Osteoblast (primary cell): ENCODE measurements at places on chromosomes 3 and 15.

GRCh38 chr3:194166682-194167479 lies 30.9 kb downstream of the HES1 start:
- H3K36me3 ChIP-seq = no peaks in the 10 kb centered on the region
- no peak overlapping the region for H3K4me3 ChIP-seq
- H3K27me3 ChIP-seq = peaks cover 73% of the 10 kb centered on the region
- no peak overlapping the region for H3K27ac ChIP-seq

GRCh38 chr15:84840741-84841429 lies 23.7 kb downstream of the ALPK3 start:
- no peaks in the 10 kb centered on the region for H3K36me3 ChIP-seq
- H3K27me3 ChIP-seq = no peaks in the 10 kb centered on the region
- DNase-seq = peak; percentile 94
- peak overlapping the region; percentile 67 for H3K27ac ChIP-seq
- no peak overlapping the region for H3K4me3 ChIP-seq

DNA sequence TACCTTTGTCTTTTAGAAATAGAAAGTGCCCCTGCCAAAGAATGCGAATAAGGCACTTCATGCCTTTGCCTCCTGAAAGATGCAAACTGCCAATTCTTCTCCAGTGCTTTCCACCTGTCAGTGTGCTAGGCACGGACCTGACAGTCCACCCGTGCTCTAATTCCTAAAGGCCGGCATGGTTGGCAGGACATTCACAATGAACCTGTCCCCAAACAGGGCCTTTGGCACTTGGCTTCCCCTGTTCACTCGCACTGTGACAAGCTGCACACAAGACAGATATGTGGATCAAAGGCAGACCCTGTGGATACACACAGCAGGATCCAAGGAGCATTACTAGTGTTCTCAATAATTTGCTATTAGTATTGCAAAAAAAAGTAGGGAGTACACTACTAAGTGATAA lies 505.7 kb upstream of the AGTR1 start:
- H3K4me1 ChIP-seq = no peaks in the 10 kb centered on the region
- no peak overlapping the region for H3K27ac ChIP-seq
- H3K36me3 ChIP-seq = no peaks in the 10 kb centered on the region

DNA sequence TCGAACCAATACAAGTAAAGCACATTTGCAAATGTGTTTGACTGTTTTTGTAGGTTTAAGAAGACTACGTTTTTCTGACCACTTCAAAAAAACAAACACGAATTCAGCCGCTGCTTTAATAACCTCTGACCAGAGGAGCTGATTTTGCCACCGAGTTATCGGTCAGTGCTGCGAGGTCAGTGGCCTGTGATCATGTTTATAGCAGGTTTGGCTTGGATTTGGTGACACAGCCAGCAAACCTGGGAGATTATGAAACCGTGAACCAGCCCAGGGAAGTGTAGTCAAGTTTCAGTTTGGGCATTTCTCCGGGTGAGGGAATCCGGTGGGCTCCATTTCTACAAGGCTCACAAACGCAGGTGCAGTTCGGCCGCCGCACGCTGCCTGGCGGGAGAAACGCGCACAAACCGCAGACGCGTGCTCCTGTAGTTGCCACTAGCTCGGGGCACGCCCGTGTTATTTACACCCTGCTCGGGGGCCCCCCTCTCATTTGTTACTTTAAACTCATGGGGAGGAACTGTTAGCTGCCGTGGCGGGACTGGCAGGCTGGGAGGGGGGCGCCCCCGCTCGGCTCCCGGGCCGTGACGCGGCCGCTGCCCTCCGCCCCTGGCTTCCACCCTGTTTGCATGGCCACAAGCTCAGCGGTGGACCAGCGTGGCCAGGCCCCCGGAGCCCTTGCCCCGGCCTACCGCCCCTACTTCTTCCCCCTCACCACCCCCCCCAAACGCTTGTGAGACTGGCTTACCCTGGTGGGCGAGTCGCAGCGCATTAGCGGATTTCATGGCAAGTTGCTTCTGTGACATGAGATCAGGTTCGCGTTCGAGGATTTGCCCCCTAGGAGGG lies 13.6 kb upstream of the ONECUT1 start:
- no peak overlapping the region for H3K4me3 ChIP-seq
- H3K27ac ChIP-seq = no peak overlapping the region
- DNase-seq = peak; percentile 58
- no peaks in the 10 kb centered on the region for H3K36me3 ChIP-seq
- no peaks in the 10 kb centered on the region for H3K4me1 ChIP-seq

DNA sequence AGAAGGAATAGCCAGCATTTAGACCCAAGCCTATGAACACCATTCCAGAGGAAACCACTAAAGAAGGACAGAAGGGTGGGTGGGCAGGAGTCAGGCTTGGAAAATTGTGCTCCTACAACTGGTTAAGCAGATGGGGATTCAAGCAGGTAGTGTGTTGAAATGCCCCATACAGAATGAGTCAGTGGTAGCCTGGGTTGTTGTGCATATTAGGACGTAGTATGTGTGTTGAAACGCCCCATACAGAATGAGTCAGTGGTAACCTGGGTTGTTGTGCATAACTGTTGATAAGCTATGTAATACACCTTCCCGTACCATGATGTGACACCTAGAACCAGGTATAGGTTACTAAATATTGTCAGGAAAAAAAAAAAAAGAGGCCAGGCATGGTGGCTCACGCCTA lies 34.0 kb downstream of the MINDY4B start:
- H3K4me1 ChIP-seq = peaks cover 2% of the 10 kb centered on the region
- H3K27ac ChIP-seq = no peak overlapping the region
- H3K27me3 ChIP-seq = no peaks in the 10 kb centered on the region
- DNase-seq = no peak
- H3K4me3 ChIP-seq = no peak overlapping the region

DNA sequence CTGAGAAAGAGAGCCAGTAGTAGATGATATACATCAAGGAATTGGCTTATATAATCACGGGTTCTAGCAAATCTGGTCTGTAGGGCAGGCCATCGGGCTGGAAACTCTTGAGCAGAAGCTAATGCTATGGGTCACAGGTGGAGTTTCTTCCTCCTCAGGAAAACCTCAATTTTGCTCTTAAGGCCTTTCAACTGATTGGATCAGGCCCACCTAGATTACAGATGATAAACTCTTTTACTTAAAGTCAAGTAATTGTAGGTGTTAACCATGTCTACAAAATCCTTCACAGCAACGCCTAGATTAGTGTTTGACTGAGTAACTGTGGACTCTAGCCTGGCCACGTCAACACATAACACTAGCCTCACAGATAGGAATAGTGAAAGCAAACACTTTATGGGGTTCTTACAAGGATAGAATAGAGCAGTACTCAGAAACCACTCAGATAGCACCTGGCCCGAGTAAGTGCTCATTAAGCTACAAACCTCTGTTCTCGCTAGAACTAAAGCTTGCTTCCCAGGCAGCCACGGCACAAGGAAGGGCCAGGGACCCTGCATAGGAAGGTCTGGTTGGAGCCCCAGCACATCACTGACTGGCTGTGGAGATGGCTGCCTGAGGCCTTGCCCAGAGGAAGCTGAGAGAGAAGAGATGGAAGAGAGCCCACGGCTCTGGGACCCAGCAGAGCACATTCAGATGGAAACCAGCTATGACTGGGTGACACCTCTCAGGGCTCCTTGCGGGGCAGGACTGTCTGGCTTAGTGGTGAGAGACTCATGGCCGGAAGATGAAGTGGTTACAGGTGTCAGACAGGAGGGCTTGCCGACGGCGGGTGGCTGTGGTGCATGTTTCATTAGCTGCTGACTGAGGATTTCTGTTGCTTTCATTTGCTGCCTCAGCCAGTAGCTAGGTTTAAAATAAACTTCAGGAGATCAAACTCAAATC lies 202.5 kb upstream of the TLE3 start:
- no peak for DNase-seq
- H3K27ac ChIP-seq = no peak overlapping the region
- H3K4me3 ChIP-seq = no peak overlapping the region
- H3K4me1 ChIP-seq = no peaks in the 10 kb centered on the region
- no peaks in the 10 kb centered on the region for H3K36me3 ChIP-seq

DNA sequence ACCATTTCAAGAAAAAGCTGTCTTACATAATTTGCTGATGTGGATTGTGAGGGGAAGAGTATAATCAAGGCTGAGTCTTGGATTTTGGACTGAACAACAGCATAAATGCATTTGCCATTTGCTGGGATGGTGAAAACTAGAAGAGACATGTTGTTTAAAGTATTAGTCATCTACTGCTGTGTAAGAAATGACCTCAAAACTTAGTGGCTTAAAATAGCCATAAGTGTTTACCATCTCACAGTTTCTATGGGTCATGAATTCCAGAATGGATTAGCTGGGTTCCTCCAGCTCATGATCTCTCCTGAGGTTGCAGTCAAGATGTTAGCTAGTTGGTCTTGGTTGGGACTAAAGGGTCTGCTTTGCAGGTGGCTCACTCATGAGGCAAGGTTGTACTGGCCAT lies 66.2 kb downstream of the SCN11A start:
- peaks cover 34% of the 10 kb centered on the region for H3K4me1 ChIP-seq
- H3K27ac ChIP-seq = peak overlapping the region; percentile 92
- H3K36me3 ChIP-seq = no peaks in the 10 kb centered on the region
- peak overlapping the region; percentile 29 for H3K4me3 ChIP-seq

DNA sequence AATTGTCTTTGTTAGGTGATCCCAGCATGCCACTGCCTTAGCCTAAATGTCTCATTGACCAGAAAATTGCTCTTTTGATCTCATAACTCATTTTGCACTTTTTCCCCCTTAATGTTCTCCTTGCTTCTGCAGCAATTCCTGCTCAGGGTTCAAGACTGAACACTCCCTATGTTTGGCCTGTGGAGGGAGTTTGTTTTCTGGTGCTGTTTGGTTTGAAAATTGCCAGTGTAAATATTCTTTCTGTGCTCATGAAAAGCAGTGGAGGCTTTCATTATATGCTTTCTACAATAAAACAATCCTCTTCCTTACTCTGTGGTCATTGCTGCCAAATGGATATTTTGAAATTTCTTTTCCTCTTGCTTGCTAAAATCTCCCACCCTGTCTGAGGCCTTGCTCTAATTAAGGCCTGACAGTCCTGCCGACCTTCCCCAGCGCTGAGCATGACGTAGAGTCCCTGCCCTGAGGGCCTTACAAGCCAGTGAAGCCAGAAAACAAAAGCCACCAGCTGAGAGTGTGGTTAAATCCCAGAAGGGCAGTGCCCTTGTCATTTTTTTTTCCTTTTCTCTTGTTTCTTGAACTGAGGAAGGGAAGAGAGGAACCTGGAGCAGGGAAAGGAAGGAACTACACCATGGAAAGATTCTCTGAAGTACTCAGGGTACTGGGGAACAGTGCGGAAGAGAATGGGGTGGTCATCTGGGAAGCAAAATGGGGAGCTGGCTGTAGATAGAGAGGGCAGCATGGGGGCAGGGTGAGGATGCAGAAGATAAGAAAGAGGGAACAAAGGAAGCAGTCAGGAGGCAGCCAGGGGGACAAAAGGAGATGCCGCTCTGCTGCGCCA lies 24.8 kb downstream of the ZBTB38 start:
- no peaks in the 10 kb centered on the region for H3K27me3 ChIP-seq
- no peak overlapping the region for H3K27ac ChIP-seq
- H3K4me3 ChIP-seq = no peak overlapping the region
- peaks cover 21% of the 10 kb centered on the region for H3K4me1 ChIP-seq

DNA sequence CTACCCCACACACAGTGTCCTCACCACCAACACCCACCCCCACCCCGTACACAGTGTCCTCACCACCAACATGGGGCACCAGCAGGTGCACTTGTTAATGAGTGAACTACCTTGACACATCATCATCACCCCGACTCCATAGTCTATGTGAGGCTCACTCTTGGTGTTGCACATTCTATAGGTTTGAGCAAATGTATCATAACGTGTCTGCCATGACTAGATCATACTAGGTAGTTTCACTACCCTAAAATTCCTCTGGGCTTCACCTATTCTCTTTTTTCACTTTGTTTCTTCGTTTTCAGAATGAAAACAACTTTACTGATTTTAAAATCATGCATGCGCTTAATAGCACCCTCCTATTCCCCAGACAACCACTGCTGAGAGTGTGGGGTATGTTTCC lies 102.6 kb upstream of the SLC6A6 start:
- DNase-seq = no peak
- H3K27ac ChIP-seq = no peak overlapping the region
- peaks cover 10% of the 10 kb centered on the region for H3K27me3 ChIP-seq
- no peak overlapping the region for H3K4me3 ChIP-seq

- no peaks in the 10 kb centered on the region for H3K4me1 ChIP-seq
- H3K4me3 ChIP-seq = no peak overlapping the region
- H3K27ac ChIP-seq = no peak overlapping the region
- no peaks in the 10 kb centered on the region for H3K27me3 ChIP-seq
- DNase-seq = no peak
- H3K36me3 ChIP-seq = no peaks in the 10 kb centered on the region
Measured at GRCh38 chr15:83977992-83978391, 257.6 kb upstream of the GOLGA6L4 start.

DNA sequence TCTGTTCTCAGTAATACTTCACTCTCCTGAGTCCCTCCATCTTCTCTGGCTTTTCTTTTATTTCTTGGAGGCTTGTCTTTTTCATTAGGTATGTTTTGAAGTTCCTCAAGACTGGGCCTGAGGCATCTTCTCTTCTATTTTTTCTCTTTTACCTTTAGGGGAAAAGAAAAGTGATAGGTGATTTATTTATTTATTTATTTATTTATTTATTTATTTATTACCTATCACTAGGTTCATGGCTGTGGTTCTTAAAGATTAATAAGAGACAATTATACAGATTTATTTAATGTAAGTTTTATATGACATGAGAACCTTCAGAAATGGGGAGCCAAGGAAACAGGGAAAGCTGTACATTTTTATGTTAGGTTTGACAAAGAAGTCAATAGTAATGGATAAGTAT lies 330.3 kb upstream of the RBMS3 start:
- no peak overlapping the region for H3K4me3 ChIP-seq
- no peak for DNase-seq
- H3K36me3 ChIP-seq = no peaks in the 10 kb centered on the region
- H3K4me1 ChIP-seq = peaks cover 7% of the 10 kb centered on the region
- no peak overlapping the region for H3K27ac ChIP-seq

- no peaks in the 10 kb centered on the region for H3K36me3 ChIP-seq
- DNase-seq = no peak
Measured at GRCh38 chr3:61358364-61358763, 107.1 kb upstream of the FHIT start.

DNA sequence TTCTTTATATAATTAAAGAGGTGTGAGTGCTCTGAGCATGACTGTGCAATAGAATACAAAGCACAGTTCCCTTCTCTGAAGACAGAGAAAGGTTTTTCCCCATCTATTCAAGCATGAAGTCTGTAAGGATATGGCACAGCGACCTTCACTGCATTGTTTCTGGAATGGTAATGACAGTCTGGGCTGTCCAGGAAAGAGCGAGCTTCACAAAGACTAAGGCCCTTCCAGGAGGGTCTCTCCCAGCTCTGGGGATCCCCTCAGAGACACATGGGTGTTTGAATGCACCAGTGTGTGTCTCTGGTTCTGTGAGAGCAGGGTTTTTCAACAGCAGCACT lies 179.9 kb upstream of the NR2E3 start:
- H3K36me3 ChIP-seq = no peaks in the 10 kb centered on the region
- H3K27ac ChIP-seq = no peak overlapping the region
- H3K4me1 ChIP-seq = no peaks in the 10 kb centered on the region
- no peak for DNase-seq

- H3K36me3 ChIP-seq = no peaks in the 10 kb centered on the region
- DNase-seq = no peak
- H3K4me3 ChIP-seq = no peak overlapping the region
Measured at GRCh38 chr3:115165701-115166100, 18.6 kb upstream of the ZBTB20 start.

GRCh38 chr3:126117212-126117611 lies 33.3 kb upstream of the SLC41A3 start:
- peaks cover 20% of the 10 kb centered on the region for H3K27me3 ChIP-seq
- H3K36me3 ChIP-seq = no peaks in the 10 kb centered on the region
- no peaks in the 10 kb centered on the region for H3K4me1 ChIP-seq
- H3K4me3 ChIP-seq = no peak overlapping the region

- H3K4me1 ChIP-seq = peaks cover 33% of the 10 kb centered on the region
- peak; percentile 90 for DNase-seq
- H3K27me3 ChIP-seq = no peaks in the 10 kb centered on the region
- no peaks in the 10 kb centered on the region for H3K36me3 ChIP-seq
- no peak overlapping the region for H3K4me3 ChIP-seq
- H3K27ac ChIP-seq = peak overlapping the region; percentile 76
Measured at GRCh38 chr3:177597311-177598096, 400.2 kb upstream of the TBL1XR1 start.
